ENCODE measurements at places on chromosomes 11 and 22.

GRCh38 chr22:21446128-21446826, 20.9 kb upstream of the TMEM191C start:
- no peak for DNase-seq

DNA sequence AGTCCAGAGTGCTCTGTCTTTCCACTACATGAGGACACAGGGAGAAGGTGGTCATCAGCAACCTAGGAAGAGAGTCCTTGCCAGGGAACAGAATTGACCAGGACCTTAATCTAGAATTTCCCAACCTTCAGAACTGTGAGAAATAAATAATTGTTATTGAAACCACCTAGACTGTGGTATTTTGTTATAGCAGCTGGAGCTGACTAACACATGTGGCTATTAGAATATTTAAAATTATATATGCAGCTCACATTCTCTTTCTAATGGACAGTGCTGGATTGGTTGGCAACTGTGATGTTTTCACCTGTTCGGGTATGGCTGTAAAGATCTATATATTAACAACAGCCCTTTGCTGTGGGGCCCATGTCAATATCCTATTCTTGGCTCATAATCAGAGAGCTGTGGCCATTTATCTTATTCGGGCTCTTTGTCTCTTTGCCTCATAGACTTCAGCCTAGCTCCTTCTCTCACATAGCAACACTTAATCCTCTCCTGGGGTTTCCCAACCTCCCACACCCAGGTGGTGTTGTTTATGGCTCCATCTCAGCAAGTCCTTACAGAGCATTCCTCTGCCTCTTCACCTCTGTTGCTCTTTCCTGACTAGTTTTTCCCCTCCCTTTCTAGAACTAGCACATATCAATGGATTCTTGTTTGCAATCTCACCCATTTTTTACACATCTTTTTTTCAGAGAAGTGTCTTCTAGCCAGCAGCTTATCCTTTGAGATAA, 46.4 kb upstream of the AMOTL1 start:
- DNase-seq, result no peak

- DNase-seq, result peak; percentile 31
Observed at GRCh38 chr11:45057938-45058646, 88.3 kb upstream of the PRDM11 start.

- no peak for DNase-seq
Observed at GRCh38 chr11:47467357-47467756, 18.4 kb upstream of the RAPSN start.

DNA sequence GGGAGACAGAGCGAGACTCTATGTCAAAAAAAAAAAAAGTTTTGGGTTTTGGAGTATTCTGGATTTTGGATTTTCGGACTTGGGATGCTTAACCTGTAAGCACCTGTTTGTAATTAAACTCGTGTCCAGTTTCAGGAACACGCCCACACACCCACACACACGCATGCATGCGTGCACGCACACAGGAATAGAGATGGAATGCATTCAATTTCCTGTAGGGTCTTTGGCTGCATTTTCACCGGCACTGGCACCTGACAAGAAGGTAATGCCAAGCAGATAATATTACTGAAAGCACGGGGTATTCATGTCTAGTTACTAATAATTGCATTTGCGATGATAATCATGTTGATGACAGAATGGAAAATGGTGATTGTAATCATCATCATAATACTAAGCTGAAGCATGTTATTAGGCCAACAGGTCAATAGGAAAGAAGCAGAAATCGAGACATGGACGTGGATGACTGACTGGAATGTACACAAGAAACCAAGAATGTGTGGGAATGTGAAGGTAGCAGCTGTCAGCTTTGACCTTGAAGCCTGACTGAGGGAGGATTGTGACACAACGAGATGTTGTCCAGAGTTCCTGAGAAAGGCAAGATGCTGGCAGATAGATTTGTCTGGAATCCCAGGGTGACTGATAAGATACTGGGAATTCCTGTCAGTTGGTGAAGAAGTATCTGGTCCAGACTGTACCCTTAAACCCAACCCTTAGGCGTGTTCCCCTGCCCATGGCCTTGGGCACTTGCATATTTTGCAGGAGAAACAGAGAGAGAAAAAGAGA, 108.6 kb downstream of the SYN3 start:
- no peak for DNase-seq

DNA sequence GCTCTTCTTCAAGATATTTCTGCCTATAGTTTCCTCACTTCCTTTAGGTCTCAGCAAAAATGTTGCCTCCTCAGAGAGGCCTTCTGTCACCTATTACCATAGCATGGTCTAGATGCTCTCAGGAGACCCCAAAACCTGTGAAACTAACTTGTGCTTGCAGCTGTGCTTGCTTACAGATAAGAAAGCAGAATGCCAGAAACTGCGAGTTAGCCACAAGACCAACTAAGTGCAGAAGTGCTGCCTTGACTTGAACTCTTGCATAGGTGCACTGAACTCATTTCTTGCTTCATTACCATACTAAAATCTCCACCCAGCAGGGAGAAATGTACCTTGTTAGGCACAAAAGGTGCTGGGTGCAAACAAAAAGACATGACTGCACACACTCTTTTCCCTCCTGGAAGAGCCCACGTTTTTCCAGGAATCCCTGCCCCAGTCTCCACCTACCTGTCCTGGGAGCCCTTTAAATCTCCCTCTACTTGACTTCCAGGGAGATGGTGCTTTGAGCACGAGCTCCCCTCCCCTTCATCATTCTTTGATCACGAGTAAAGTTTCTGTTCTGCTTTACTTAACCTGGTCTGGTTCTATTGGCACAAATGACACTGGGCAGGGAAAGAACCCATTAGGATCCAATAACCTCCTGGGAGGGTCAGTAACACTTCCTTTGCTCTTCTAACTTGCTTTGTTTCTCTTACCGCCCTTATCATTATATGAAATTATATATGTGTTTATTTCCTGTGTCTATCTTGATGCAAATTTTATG, 137.7 kb upstream of the DDI1 start:
- DNase-seq, result no peak

DNA sequence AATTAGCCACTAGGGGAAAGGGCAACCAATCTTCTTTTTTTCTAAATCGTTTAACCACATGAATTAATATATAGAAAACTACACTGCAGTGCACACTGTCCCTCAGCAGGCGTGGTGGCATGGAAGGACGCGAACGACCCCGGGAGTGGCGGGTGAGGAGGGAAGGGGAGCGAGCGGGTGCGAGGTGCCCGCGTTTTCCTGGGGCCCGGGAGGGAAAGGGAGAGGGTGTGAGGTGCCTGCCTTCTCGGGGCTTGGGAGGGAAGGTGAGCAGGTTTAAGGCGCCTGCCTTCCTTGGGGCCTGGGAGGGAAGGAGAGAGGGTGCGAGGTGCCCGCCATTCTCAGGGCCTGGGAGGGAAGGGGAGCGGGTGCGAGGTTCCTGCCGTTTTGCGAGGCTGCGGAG, 765 bp downstream of the GAB4 start:
- DNase-seq, result no peak

- peak; percentile 11 for DNase-seq
Observed at GRCh38 chr11:60710482-60710881, 11.1 kb downstream of the MS4A8 start.

DNA sequence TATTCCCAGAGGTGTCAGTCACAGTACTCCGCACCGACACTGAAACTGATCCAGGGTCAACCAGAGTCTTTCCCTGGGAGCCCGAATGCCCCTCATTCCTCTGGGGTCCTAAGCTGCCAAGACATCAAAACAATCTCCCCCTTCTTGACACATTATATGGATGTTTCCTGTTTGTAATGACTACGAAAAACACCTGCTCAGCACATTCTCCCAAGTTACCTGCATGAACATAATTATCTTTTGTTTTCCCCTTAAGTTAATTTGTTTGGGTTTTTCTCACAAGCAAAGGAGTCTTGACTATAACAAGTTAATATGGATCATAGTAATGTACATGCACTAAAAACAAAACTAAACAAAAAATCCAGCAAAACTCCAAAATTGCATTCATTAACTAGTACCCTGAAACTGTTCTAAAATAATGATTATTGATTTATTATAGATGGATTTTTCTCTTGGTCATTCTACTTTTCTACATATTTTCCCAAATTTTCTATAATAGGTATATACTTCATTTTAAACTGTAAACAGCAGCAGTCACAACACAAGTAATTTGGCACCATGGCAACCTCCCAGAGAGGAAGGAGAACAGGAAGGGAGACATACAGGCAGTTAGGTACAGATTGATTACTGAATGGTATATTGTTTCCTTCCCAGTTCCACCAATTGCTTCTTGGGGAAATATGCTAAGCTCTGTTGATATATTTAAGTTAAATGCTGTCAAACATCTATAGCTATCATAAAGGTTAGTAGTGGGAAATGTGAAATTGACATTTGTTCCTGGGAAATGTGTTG, 631.5 kb downstream of the METTL15 start:
- DNase-seq, result no peak

- DNase-seq, result no peak
Observed at GRCh38 chr11:62269654-62270278, at the start of gene SCGB2A2. Gene SCGB2A2, plus strand, starts transcription at chr11:62270158. Its CDS starts 59 bp downstream, at chr11:62270217.

DNA sequence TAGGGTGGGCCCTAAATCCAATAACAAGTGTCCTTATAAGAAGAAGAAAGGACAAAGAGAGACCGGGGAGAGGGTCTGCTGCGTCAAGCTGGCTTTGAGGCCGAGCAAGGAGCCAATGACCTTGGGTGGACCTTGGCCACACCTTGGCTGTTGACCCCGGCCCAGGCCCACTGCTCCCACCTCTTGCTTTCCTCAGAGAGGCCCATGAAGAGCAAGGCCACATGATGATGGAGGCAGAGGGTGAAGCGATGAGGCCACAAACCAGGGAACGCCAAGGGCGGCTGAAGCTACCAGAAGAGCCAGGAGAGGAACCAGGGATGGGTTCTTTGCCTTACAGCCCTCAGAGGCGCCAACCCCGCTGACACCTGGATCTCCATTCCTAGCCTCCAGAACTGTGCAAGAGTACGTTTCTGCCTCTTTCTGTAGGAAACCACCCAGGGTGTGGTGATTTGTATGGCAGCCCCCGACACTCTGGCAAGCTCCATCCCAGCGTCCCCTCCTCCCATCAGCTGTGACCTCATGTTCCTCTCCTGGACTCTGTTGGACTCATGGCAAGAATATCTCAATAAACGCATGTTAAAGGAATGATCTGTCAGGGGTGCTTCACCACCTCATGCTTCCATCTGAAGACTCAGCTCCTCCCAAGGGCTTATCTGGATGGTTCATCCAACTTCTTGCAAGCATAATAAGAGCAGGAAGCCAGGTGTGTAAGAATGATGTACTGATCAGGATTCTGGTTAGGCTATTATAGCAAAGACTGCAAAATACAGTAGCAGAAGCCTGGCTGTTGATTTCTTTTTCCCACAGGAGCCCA, 41.6 kb upstream of the LINC01488 start:
- peak; percentile 48 for DNase-seq

DNA sequence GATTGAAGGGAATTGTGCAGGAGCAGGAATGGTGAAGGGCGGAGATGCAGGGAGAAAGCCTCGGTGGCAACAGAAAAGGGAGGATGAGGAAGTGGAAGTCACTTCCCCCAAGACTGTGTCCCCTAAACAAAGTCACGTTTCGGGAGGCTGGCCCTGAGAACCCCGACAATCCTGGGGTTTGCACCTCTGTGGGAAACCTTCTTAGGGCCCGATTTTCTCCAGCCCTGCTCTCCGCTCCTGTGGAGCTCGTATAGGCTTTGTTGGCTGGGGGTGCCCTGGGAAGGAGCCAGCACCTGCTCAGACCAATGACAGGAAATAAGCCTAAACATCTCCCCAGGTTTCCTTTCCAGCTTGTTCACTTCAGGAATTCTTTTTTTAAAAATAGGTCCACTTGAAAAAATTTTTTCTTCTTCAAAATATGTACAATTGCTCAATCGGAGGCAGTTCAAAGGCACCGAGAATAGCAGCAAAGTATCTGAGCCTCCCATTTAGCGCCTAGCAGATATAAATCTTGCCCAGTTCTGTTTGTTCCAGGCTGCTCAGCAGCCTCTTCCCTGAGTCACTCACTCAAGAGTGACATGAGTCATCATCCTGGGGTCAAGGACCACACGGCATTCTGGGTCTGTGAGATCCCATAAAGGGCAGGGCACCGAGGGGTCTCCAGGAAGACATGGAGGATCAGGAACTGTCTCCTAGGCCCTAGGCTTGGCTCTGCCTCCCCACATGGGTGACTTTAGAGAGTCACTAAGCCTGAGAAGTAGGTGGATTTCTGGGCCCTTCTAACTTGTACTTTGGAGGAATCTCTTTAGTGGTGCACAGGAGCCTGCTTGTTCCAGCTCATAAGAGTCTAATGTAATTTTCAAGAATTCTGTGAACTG, 34.0 kb downstream of the IRAG1 start:
- DNase-seq, result peak; percentile 96

DNA sequence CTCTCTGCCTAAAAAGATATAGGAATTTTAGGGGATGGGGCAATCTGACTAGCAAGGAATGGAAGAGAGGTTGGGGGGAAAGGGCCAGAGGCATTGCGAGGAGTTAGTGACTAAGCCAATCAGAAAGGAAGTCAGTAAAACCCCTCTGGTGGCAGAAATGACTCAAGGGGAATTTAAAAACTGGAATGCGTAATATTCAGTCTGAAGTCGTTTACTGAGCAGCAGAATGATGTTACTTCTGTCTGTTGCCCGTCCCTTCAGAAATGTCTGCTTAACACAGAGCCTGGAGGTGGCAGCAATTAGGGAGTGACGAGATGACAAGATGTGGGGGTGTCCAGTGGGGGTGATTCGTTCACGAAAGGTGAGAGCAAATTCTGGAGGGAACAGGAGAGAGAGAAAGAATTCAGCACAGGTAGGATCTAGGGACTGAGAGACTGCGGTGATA, 107.7 kb upstream of the CLMP start:
- peak; percentile 88 for DNase-seq

- DNase-seq, result no peak
Observed at GRCh38 chr11:56103210-56103737, at the start of gene OR8H2. Gene OR8H2, plus strand, starts transcription at chr11:56103687. Its CDS starts 1,356 bp downstream, at chr11:56105043.

DNA sequence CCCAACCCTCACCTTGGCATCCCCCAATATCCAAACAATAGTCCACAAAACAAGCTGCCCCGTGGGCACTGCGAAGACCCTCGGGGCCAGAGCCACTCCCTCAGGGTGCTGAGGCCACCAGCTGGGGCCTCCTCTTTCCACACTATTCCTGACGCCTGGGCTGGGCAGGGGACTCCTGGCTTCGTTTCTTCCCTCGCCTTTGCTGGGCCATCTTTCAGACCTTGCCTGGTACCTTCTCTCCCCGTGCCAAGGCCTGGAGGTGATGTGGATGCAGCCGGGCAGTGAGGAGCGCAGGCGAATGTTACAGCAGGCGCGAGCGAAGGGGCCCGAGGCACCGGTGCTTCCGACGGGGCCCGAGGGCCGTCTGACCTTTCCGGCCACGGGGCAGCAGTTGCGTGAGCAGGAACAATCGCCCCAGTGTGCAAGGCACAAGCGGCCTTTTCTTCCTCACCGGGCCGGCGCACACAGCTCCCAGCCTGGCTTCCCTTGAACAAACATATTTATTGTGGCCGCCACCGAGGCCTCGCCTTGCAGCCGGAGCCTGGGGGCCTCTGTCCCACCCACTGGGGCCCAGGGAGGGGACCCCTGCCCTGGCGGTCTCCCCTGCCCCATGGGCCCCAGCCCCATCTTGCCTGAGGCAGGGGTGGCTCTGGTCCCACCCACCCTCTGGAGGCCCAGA, 32.6 kb upstream of the KCNQ1OT1 start:
- DNase-seq, result no peak

- DNase-seq, result peak; percentile 67
Observed at GRCh38 chr11:132318421-132319157, 948.2 kb downstream of the NTM start.

Data from GM23248 (cell line).